ENCODE measurements at places on chromosomes 12 and 14. TPM values are rescaled to one million over a fixed set of nuclear protein-coding genes. Genes with fewer than 3 reads are reported as not detected.
A peak's percentile ranks its signal among the peaks of the same experiment; 100 is the strongest.

RNASE3 gene
- total RNA-seq = not detected

DNA sequence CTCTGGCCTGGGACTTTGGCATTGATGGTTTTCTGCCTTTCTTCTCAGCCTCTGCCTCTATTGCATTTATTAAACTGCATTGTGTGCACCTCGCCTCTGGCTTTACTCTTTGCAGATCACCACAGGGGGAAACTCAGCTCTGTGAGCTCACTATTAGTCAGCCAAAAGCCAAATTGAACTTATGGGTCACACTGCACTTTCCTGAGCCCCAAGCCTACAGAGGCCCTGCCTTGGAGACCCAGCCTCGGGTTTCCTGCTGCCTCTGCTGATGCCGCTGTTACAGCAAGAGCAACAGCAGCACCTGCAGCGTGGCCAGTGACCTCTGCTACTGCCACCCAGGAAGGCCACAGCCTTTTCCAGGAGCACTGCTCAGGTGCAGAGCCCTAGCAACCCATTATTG, 122.5 kb downstream of the DAD1 start:
- no peak for DNase-seq

DNA sequence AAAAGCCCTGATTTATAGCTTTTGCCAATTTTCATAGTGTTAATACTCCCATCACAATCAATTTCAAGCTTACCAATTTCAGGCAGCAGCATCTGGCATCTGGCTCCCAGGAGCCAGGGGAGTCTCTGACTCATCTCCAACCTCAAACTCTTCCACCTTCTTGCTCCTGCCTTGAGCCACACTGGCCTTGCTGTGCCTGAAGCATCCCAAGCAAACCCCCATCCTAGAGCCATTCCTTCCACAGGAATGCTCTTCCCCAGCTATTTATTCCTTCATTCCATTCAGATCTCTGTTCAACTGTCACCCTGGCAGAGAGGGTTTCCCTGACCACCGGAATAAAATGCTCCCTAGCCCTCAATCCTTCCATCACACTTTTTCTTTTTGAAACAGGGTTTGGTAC, 13.9 kb upstream of the PPP1CC start:
- no peak for DNase-seq

GRCh38 chr12:5965950-5966383, 20.9 kb upstream of the ANO2 start:
- DNase-seq = peak; percentile 44

- no peak for DNase-seq
Measured at GRCh38 chr12:104183443-104183842, 32.1 kb upstream of the TXNRD1 start.

GRCh38 chr12:65196762-65197567, 27.6 kb downstream of the LEMD3 start:
- DNase-seq = no peak

DNA sequence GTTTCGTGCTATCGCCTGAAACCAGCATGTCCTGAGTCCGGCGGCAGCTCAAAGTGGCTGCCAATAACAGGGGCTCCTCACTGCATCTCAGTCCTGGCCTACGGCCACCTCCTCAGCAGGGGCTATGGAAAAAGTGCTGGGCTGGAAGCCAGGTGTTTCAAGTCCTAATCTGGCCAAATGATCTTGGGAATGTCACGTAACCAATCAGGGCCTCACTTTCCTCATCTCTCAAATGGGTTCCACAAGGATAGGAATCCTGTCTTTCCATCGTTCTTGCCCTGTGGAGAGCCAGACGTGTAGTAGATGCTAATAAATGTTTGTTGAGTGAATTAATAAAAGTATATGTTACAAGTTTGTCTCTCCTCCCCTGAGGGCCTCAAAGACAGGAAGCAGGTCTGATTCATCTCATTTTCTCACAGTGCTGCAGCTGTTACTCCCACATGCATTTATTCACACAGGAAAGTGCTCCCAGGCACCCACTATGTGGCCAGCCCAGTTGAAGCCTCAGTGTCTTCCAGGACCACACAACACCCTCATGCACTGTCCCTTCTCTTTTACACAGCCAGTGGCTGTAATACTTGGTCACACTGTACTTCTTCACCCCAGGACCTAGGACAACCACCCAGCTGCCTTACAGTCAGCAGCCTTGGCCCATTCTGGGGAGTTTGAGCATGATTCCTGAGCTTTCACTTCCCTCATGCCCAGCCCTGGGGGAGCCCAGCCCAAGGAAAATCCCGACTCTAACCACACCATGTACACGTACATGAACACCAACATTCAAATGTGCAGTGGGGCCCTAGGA, 5.0 kb downstream of the CMKLR1 start:
- DNase-seq = peak; percentile 67

DNA sequence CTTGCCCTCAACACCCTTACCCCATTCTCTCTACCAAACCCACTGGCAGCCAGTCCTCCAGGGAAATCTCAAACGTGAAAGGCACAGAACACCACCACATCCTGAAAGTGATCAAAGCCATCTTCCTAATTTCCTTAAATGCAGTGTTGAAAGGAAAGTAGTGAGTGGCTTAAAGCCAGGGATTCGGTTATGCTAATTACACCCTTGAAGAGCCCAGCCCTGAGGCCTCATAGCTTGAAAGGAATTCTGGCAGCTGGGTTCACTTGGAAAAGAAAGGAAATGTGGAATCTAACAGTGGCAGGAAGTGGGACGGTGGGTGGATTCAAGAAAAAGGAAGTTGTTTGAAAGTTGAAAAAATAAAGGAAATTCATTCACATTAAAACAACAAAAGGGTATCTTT, 73.0 kb upstream of the FICD start:
- no peak for DNase-seq

DNA sequence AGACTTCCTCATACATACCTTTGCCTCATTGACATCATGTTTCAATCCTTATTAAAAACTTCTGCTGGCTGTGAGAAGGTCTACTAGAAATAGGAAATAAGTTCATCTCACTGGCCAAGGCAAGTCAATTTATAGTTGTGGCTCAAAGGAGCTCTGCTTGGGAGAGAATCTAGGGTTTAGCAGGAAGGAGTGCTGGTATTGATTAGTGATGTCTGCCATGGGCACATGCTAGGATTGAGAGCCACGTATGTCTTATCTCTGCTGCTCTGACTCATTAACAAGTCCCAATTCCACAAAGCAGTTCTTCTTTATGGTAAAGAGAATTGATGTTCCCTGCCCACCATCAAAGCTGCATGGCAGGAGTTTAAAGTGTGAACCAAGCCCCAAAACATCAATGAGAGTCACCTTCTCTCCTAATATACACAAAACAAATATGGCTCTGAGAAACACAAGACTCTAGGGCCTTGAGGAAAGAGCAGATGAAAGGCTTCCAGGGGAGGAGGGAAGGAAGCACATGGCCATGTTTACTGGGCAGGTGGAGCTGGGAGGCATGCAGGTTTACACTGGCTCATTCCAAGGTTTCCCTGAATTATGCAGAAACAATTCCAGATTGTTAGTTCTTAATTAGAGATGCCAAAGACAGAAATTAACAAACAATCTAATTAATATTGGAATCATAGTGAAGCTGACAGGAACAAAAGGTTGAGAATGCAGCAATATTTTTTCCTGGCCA, 931.9 kb upstream of the TMEM132C start:
- DNase-seq = no peak

Data from endothelial cell of umbilical vein (primary cell).